ENCODE measurements at places on chromosomes 7 and 10.

DNA sequence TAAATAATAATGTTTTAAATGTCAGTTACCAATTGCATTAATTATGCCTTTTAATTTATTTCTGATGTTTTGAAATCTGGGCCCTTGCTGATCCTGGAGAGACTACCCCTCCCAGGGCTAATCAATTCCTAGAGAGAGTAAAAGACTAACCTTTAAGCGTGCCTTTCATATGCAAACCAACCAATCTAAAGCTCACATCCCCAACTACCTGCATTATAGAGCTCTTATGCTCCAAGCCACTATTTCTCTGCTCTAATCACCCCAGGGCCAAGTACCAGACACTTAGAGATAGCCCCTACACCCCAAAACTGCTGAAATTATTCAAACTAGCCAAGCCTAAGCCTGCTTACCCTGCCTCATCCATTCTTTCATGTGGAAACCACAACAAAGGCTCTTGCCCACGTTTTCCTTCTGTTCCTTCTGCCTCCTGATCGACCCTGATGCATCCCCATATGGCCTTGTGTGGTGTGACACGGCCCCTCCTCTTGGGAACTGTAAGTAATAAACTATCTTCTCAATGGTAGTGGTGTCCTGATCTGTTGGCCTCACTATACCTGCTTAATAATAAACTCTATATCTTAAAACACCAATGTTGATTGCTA, 97.7 kb downstream of the HIBADH start:
- no peak for DNase-seq

DNA sequence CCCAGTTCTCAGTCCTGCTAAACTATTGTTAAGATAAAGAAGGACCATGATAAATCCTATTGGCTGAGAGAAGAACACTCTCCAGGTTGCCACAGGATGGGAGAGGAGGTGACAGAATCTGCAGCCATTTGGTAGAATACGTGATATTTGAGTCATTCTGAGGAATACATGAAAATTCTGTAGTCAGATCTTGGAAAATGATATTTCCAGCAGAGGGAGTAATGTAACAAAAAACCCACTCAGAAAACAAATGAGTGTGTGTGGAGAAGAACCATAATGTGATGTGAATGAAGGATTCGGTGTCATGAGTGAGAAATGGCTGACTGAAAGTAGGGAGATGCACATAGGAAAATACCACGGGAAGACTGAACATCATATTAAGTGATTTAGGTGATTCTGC, 128.5 kb upstream of the PFKP start:
- no peak for DNase-seq

DNA sequence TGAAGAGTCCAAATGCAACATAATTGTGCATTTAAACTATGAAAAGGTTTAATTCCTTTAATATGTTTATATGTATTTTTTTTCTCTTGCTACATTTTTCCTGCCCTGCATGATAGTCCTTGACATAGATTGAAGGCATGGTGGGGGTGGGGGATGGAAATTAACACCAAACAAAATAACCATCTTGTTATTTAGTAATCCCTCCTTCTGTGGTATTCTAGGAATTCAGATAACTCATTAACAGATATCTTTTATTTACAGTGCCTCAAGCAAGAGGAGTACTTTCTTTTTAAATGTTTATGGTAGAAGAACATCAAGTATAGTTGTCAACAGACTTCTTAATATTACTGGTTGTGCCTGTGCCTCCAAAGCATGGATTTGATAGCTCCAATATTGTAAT, 337.6 kb upstream of the SEMA3A start:
- no peak for DNase-seq

DNA sequence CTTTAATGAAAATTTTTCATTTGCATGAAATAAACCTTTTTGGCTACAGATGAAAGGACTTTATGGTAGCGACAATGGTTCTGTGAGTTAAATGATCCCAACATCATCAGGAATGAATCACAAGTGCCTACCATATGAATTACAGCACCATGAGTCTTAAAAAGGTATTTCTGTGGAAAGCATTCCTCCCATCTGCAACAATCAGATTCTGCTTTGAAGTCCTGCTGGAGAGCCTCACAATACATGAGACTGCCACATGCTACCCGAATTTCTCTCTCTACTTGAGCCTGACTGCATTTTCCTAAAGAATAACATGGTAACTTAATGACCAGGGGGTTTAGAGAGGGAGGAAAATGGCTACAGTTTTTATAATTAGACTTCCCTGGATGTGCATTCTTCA, 190.3 kb downstream of the TWIST1 start:
- DNase-seq: peak; percentile 48

DNA sequence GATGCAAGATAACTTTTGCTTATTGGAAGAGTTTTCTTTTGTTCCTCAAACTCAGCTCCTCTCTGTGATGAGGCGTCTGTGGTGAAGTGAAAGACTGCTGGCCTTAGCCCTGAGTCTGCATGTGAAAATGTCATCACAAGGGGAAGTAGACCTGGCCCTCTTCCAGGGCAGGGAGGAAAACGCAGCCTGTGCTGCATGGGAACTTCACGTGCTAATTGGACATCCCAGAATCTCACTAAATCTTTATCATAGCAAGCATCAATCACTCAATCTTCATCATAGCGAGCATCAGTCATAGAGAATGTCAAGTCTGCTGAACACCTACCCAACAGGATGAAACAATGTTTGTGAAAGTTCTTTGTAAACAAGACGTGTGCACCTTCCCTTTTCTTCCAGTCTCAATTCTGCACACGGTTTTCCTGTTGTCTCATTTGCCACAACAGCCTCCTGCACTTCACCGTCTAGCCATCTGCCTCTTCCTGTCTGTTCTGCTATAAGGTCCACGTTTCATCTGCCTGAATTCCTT, 314.6 kb downstream of the FRMD4A start:
- DNase-seq: peak; percentile 50

GRCh38 chr10:8043569-8044306, 10.8 kb upstream of the GATA3 start:
- DNase-seq: no peak

- peak; percentile 55 for DNase-seq
These were observed 228.8 kb downstream of the HDAC9 start for GRCh38 chr7:18724318-18724717.

- DNase-seq: no peak
These were observed 21.5 kb downstream of the GUSB start for GRCh38 chr7:65960351-65961074.

- no peak for DNase-seq
These were observed 99.3 kb upstream of the RSU1 start for GRCh38 chr10:16916496-16916895.
